Calu3 (cell line): ENCODE measurements at places on chromosomes 3 and 15. TPM values are rescaled to one million over a fixed set of nuclear protein-coding genes. Genes with fewer than 3 reads are reported as not detected.

Gene MESP2
- not detected in 2 replicates for total RNA-seq

Gene TTLL13
- 0.29 and 0.71 TPM in 2 replicates for total RNA-seq

Gene SPTBN5
- 0.64 and 0.69 TPM in 2 replicates for total RNA-seq

Gene TPRA1
- total RNA-seq: 62.4 and 66.4 TPM in 2 replicates

Gene INSYN1
- not detected in 2 replicates for total RNA-seq

Gene LEO1
- total RNA-seq: 21.3 and 22.5 TPM in 2 replicates

Gene ZNF385D
- not detected in 2 replicates for total RNA-seq

Gene AADACL2
- not detected in 2 replicates for total RNA-seq

Gene C2CD4A
- total RNA-seq: 17.1 and 17.6 TPM in 2 replicates

- DNase-seq: no peak
- H3K36me3 ChIP-seq: no peaks in the 10 kb centered on the region
- no peaks in the 10 kb centered on the region for H3K27me3 ChIP-seq
- H3K4me1 ChIP-seq: peaks cover 33% of the 10 kb centered on the region
Measured at GRCh38 chr3:192958219-192958872, 40.7 kb upstream of the MB21D2 start.

GRCh38 chr3:120144267-120144666 lies 50.0 kb upstream of the GSK3B start:
- H3K36me3 ChIP-seq: peaks cover 6% of the 10 kb centered on the region
- H3K4me3 ChIP-seq: no peak overlapping the region
- DNase-seq: peak; percentile 48

DNA sequence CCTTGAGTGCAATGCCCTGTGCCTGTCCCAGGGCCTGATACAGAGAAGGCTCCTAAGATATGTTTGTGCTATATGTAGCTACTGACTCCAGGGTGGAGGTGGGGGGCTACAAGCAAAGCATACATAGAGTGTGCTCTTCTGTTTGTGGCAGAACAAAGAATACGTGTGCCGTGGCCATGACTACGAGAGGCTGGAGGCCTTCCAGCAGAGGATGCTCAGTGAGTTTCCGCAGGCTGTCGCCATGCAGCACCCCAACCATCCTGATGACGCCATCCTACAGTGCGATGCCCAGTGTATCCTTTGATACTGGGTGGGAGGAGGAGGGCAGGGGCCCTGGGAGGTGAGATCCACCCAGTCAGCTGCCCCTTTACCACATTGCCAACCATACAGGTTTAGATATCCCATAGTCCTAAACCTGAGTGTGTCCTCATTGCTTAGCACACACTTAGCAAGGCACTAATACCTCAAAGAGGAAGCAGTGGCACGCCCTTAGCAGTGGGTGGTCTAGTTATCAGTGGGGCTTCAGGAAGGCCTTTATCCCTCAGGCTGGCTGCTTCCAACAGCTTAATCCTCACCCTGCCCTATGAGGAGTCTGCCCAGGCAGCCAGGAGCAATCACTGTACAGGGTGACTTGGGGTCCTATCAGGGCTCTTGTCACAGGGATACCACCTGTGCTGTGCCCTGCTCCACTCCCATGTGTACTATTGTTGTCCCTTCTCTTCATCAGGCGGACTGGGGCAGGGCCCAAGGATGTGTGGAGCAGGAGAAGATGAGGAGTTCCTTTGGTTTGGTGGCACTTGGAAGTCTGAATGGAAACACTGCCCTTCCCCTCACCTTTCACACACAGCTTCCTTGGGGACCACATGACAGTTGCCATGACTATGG lies 30.1 kb upstream of the MANF start:
- DNase-seq: no peak
- H3K4me3 ChIP-seq: no peak overlapping the region
- H3K4me1 ChIP-seq: peaks cover 11% of the 10 kb centered on the region
- H3K36me3 ChIP-seq: no peaks in the 10 kb centered on the region
- no peak overlapping the region for H3K27ac ChIP-seq

DNA sequence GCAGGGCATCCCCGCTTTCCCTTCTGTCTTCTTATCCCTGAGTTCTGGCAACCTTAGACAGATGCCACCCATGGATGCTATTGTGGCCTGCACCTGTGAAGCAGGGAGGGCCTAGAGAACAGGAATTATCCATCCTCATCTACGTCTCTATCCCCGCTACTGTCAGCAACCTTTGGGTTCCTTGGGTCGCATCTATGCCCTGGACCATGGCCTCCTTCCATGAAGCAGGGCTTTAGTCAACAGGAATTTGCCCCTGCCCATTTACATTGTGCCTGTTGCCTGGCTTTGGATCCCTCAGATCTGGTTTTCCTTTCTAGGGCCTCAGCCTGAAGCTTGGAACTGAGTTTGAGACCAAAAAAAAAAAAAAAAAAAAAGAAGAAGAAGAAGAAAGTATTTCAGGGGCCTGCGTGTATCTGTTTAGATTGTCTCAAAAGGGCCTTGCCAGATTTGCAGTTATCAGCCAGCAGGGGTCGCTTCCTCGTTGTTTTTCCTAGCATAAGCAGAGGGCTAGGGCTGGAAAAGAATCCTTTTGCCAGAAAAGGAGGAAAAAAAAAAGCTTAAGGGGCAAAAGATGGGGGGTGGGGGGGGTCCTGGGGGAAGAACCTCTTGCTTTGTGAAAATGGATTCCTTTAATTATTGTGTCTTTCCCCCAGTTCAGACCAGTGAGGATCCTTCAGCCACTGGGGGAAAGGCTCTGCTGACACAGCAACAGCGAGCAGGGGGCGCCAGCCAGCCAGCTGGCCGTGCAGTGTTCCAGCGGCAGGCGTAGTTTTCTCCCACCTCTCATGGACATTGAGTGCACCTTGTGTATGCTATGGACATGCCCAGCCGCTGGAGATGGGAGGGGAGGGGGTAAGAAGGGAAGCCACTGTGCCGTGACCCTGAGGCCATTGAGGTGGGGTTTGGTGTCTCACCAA lies 65.7 kb upstream of the ALDH1L1 start:
- H3K4me1 ChIP-seq: no peaks in the 10 kb centered on the region
- no peak overlapping the region for H3K27ac ChIP-seq

DNA sequence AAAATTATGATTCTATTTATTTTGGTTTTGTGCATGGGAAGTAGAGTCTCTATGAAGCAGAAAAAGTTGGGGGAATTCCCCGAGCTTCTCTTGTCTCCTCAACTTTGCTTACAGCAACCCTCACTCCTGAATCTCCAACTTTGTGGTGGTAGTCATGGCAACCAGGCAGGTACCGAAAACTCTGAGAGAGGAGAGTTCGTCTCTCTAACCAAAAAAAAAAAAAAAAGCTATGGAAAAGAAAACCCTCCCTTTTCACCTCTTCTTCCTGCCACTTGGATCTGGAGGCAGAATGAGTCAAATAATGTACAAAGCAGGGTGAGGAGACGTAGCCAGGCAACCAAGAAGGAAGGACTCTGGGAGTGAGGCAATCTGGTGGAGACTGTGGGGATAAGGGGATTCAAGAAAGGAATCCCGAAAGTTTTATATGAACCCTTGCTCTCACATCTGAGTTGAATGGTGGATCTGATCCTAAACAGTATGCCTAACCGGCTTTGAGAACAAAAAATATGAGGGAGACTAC lies 108.1 kb downstream of the PLOD2 start:
- H3K27ac ChIP-seq: no peak overlapping the region
- H3K4me1 ChIP-seq: no peaks in the 10 kb centered on the region
- no peak for DNase-seq
- no peaks in the 10 kb centered on the region for H3K36me3 ChIP-seq
- no peaks in the 10 kb centered on the region for H3K27me3 ChIP-seq

GRCh38 chr3:50539356-50540286 lies 27.9 kb downstream of the C3orf18 start:
- peaks cover 74% of the 10 kb centered on the region for H3K27me3 ChIP-seq
- H3K36me3 ChIP-seq: no peaks in the 10 kb centered on the region
- no peak for DNase-seq
- H3K4me3 ChIP-seq: no peak overlapping the region

- no peak overlapping the region for H3K4me3 ChIP-seq
- H3K27me3 ChIP-seq: no peaks in the 10 kb centered on the region
- no peak overlapping the region for H3K27ac ChIP-seq
Measured at GRCh38 chr3:55819005-55819404, 331.9 kb upstream of the WNT5A start.

DNA sequence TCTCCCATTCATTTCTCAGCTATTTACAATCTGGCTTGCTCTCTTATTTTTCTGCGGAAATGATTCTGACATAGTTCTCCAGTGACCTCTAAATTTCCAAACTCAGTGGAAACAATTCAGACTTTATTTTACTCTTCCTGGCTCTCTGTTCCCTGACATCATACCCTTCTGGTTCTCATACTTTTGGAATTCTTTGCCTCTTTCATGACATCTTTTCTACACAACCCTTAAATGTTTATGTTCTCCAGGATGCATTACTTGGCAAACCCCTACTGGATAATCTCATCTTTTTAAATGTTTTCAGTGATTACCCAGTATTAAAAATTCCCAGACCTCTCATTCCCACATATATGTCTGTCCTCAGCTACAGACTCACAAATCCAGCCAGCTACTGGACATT lies 23.9 kb upstream of the PLSCR4 start:
- no peak overlapping the region for H3K27ac ChIP-seq
- no peak overlapping the region for H3K4me3 ChIP-seq
- no peaks in the 10 kb centered on the region for H3K36me3 ChIP-seq
- no peaks in the 10 kb centered on the region for H3K4me1 ChIP-seq

DNA sequence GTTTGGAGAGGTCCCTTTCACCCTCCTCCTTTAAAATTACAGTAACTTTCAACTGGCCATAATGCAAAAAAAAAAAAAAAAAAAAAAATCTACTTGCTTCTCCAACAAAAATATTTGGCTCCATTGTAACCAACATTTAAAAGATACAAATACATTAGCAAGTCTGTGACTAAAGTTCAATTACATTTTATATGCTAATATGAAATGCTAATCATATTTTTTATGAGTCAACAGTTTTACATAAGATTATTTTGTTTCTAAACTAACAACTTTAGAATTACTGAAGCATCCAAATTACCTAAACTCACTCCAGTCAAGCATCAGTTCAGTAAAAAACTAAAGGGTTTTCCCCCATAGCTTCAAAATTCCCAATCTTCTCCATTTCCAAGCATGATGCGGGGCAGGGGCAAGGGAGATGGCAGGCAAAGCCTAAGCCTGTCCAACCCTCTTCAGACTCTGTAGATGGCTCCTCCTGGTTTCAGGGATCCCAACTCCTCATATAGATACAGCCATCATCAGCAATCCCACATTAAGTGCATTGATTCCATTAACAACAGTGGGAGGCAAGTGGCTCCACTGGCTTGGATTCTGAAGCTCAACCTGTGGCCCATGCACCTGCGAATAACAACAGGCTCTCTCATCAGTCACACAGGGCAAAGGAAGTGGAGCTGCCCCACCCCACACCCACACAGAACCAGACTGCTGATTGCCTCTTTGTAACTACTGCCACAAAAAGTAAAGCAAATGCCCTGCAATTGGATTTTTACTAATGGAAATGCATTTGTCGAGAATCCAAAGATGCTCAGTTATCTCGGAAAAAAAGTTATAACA lies 15.0 kb downstream of the SFMBT1 start:
- H3K4me1 ChIP-seq: peaks cover 19% of the 10 kb centered on the region
- peak; percentile 51 for DNase-seq
- no peaks in the 10 kb centered on the region for H3K27me3 ChIP-seq
- H3K36me3 ChIP-seq: no peaks in the 10 kb centered on the region
- no peak overlapping the region for H3K27ac ChIP-seq

DNA sequence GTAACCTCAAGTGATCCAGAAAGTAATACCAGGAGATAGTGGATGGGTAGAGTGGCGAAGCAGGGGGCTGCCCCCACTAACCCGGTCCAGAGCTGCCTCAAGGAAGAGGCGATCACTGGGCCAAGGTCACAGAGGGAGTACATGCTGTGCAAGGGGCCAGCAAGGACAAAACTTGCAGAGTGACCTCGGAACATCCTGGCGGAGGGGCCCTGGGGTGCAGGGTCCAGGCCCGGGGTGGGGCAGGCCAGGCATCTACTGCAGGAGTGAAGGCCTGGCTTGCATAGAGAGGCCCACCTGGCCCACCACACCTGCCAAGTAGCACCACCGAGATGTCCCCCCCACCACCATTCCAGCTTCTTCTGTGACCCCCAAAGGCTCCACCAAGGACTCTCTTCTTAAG lies 17.6 kb downstream of the IQSEC1 start:
- no peak for DNase-seq
- peaks cover 43% of the 10 kb centered on the region for H3K27me3 ChIP-seq
- no peaks in the 10 kb centered on the region for H3K36me3 ChIP-seq
- H3K4me1 ChIP-seq: no peaks in the 10 kb centered on the region
- no peak overlapping the region for H3K27ac ChIP-seq

DNA sequence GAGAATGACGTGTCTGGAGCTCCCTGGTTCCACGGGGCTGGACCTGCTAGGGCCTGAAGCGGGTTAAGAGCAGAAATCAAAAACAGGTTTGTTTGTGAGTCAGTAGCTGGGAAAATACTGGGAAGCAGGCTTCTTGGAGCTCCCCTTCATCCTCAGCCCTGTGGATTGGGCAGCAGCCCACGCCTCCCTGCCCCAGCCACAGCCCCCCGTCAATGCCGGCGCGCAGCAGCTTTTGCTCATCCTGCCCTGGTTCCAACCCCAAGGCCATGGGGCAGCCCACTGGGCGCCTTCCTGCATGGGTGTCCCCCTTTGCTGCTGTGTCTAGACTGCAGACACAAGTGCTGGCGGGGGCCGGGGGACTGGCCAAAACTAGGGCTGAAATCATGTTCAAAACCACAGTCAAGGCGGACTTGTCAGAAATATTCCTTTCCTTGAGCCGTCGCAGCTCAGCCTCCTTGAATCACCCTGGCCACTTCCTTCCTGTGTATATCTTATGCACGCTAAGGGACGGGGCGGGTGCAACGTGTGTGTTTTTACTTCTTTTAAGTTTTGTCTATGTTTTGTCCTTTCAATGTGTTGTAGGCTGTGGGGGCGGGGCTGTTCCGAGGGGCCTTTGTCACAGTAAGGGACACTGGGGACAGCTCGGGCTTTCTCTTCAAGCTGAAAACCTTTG lies 108.1 kb downstream of the KLF13 start:
- no peak overlapping the region for H3K27ac ChIP-seq
- no peaks in the 10 kb centered on the region for H3K36me3 ChIP-seq
- H3K4me3 ChIP-seq: no peak overlapping the region

GRCh38 chr3:13282986-13283876 lies 136.9 kb downstream of the NUP210 start:
- H3K27me3 ChIP-seq: peaks cover 48% of the 10 kb centered on the region
- no peaks in the 10 kb centered on the region for H3K4me1 ChIP-seq
- H3K36me3 ChIP-seq: peaks cover 11% of the 10 kb centered on the region

DNA sequence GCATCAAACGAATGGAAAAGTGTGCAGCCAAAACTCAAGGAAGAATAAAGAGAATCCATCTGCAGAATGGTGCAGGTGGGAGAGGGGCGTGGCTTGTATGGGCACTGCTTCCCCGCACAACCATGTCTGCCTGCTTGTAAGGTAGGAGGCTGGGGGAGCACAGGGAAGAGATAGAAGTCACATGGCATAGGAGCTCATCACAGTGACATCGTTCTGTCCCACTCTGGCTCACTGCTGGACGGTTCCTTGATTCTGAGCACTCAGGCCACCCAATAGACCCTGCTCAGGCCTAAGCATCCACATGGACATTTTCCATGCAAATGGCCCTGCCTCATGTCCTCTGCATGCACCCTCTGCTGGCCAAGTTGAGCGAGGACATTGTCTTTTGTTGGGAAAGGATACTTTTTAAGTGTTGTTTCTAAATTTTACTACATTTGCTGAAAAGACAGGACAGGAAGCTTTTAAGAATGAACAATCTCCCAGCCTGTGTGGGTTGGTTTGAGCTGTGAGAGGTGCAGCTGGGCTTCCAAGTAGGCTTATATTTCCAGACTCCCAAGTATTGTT lies 3.1 kb downstream of the MYLK start:
- H3K4me3 ChIP-seq: no peak overlapping the region
- H3K4me1 ChIP-seq: peaks cover 20% of the 10 kb centered on the region
- peaks cover 14% of the 10 kb centered on the region for H3K36me3 ChIP-seq
- DNase-seq: peak; percentile 42
